ENCODE measurements at places on chromosomes 6 and 20.

- no peak for DNase-seq
Observed at GRCh38 chr20:52193886-52194545, 2.4 kb upstream of the ZFP64 start.

DNA sequence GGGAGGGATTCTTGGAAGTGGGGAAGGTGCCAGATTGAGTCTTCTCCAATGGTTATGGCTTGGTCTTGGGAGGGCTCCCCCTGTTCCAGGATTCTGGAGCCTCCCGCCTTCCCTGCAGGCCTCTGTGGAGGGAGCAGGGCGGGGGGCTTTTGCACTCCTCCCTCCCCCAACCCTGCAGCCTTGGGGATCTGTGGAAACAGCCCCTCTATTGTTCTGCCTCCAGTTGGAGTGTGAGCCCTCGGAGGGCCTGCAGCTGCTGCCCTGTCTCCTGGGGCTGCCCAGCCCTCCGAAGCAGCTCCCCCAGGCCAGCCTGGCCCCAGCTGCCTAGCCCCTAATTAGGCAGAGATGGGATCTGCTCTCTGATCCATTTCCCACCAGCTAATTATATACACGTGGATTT, 14.7 kb downstream of the FAM110A start:
- peak; percentile 84 for DNase-seq

DNA sequence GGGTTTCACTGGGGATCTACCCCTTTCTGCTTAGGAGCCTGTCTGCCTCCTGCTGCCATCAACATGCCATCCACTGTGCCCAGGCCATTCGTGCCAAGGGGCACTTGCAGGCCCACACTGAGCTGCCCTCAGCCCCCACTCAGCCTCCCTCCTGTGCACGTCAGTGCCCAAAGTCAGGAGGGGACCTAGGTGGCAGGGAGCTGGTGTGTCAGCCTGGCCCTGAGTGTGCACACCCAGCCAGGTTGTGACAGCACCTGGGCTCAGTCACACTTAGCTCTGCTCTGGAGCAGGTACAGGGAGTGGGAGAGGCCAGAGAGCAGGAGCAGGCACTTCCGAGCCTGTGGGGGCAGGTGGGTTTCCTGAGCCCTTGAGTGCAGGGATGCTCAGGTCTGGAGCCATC, 63.6 kb upstream of the SYNCRIP start:
- DNase-seq, result no peak

GRCh38 chr6:156557251-156557910, 219.8 kb upstream of the ARID1B start:
- DNase-seq, result peak; percentile 64

DNA sequence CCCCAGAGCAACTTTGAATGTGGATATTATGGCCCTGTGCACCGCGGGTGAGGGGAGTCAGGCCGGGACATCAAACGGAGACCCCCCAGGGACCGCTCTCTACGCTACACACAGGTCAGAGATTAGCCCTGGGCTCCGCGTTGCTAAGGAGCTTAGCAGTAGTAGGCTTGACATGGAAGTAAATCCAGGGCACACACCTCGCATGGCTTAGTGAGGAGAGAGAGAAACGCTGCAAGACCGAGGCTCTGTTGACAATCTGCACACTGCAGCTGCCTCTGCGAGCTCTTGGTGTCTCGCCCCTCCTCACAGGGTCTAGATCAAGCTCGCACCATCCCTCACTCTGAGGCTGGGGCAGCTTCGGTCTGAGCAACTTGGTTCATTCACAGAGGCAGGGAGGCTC, 116.1 kb upstream of the CDH4 start:
- peak; percentile 70 for DNase-seq

DNA sequence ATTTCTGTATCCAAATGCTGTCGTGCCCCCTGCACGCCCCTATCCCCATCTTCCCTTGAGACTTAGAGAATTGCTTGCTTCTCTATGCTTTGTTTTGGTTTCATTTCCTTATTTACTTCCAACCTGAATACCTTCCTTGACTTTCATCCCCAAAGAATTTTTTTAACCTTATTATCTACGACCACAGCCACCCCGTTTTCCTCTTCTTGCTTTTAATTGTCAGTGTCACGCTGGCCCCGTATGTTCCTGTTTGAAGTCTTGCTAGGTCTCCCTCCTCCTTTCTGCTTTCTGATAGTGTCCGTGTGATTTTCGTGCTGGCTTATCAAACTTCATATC, 40.1 kb downstream of the RNF217 start:
- DNase-seq, result no peak

DNA sequence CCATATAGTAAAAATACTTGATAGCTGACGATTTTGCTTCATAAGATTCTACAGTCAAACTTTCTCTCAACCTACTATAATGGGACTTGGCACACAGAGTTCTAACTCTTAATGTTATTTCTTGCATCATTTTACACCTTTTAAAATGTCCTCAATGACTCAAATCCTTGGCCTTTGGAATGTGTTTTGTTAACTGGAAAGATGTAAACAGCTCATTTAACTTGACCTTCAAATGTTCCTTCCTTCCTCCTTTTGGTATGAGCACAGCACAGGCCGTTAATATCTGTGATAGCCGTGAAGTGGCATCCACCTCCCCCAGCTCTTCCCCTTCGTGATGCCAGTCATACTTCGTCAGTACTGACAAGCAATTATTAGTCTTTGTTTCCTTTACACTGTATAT, 972.0 kb upstream of the CITED2 start:
- DNase-seq, result no peak

DNA sequence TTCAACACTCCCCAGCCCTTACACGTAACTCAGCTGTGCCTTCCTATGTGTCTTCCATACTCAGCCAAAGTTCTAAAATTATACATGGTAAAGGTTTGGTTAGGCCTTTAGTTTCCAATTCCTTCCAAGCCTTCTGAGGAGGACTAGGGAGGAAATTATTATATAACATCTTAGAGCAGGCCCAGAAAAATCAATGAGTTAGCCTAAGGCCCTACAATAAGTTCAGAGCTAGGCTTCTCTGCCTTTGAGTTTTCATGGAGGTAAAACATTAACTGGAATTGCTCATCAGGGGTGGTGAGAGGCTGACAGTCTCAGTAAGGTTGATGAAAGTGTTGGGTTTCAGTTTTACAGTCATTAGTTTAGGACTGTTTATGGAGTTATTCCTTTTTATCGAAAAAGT, 286.0 kb downstream of the ADGB start:
- DNase-seq, result no peak

GRCh38 chr6:44007818-44008621, 119.2 kb downstream of the MRPL14 start:
- DNase-seq, result no peak

DNA sequence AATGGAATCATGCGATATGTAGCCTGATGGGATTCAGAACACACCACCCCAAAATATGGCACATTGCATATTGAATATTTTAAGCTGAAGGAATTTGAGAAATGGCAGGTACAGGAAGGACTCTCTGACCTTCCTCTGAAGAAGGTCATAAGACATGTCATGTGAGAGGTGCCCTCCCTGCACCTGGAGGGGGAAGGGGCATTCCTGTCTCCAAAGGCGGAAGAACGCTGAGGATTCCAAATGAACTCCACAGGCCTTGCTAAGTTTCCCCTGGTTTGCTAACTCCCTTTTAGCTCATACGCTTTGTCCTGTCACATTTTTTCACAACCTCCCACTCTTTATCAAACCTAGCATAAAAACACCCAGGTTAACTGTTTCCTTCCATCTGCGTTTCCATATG, 347.8 kb downstream of the CDKAL1 start:
- no peak for DNase-seq

- DNase-seq, result no peak
Observed at GRCh38 chr20:46376196-46376785, 30.1 kb downstream of the ELMO2 start.

GRCh38 chr6:44696686-44697085, 309.2 kb downstream of the CDC5L start:
- peak; percentile 75 for DNase-seq

- DNase-seq, result no peak
Observed at GRCh38 chr6:56659721-56660380, 17.2 kb upstream of the DST start.

GRCh38 chr6:26561533-26562466, 23.6 kb downstream of the HMGN4 start:
- no peak for DNase-seq

DNA sequence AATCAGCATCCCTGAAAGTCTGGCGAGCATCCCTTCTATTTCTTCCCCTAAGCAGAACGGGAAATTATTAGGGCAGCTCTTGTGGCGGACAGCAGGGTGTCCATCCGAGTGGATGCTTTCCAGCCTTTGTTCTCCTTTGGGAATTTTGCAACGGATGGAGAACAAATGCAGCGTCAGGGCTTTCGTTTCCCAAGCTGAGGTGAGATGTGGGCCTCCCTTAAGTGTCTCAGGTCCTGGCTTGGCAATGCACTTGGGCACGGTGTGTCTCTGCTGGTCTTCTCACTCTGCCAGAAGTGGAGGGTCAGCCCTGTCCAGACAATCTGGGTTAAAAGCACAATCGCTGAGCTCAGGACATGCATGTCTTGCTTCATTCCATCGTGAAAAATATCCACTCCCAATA, 43.5 kb downstream of the FOXA2 start:
- no peak for DNase-seq

GRCh38 chr6:73309535-73309784, 44.6 kb downstream of the DPPA5 start:
- peak; percentile 63 for DNase-seq

- no peak for DNase-seq
Observed at GRCh38 chr6:99426451-99426757, 1.3 kb upstream of the PNISR start.

DNA sequence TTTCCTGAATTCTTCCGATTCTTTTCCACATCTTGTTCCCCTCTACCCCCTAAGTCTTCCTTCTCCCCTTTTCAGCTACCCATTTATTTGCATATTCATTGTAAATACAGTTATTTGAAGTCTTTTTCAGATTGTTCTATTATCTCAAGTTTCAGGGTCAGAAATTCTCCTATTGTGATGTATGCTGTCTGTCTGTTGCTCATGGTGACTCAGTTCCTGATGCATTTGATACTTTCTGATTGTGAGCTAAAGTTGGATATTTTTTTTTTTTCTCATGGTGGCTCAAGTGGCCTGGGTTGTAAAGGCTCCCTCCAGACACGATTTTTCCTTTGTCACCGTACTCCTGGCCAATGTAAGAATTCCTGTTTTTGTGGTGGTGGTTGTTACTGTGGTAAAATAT, 4.9 kb upstream of the PI16 start:
- no peak for DNase-seq

- DNase-seq, result no peak
Observed at GRCh38 chr6:163248051-163248450, 166.5 kb upstream of the QKI start.

DNA sequence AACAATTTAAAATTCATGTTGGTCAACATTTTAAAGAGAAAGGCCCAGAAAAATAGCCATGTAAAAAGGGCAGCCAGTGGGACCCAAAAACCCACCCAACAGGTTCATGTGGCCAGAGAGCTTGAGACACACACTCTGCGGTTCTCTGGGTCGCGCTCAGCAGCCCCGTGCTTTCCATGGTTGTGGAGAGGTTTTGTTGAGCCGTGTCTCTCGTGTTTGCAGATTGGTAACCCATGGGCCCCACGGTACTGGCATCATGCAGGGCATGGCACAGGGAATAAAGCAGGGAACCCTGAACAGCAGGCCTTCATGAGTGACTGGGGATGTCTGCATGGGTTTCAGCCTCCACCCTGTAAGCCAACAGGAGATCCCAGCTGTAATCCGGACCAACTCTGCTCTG, 127.7 kb upstream of the CST7 start:
- DNase-seq, result no peak

DNA sequence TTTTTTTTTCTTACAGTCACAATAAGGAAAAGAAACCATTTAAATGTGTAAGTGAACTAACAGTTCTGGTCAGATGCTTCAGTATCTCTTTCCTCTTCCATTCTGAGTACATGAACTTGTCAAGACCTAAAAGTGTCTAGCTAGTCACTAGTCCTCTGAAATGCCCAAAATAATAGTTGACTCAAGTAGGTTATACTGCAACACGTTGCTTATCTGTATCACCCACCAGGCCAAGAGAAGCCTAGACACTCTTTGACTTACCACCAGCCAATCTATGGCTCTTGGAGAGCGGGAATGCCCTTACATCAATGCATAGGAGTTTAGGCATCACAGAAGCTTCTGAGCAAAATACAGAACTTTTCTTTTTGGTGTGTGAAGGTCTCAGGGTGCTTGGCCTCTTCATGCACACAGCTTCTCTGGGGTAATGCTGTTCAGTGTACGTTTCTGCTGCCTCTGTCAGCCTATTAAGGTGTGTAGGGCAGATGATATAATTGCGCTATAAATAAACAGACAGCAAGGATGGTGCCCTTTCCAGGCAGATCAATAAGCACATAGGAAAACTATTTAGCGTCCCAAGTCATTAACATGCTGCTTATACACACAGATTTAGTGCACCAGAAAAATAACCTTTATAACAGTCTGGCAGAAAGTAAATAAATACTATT, 7.8 kb upstream of the GFOD1 start:
- no peak for DNase-seq

- DNase-seq, result no peak
Observed at GRCh38 chr6:13495818-13496217, 8.4 kb upstream of the GFOD1 start.

DNA sequence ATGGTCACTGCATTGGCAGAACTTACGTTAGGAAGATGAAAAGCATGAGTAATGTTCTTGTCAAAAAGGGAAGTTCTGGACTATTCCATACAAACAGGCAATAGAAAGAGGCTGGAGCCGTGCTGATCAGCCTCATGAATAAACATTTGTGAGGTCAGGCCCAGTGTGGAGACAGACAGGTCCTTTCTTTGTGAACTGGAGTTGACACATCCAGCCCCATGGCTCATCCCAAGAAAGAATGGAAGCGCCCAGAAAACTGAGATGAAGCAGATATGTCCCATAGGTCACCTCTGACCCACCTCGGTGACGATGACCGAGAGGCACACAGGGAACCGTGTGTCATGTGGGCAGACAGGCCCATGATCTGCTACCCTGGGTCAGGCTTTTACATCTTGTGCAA, 276.0 kb upstream of the SGK1 start:
- DNase-seq, result peak; percentile 9

DNA sequence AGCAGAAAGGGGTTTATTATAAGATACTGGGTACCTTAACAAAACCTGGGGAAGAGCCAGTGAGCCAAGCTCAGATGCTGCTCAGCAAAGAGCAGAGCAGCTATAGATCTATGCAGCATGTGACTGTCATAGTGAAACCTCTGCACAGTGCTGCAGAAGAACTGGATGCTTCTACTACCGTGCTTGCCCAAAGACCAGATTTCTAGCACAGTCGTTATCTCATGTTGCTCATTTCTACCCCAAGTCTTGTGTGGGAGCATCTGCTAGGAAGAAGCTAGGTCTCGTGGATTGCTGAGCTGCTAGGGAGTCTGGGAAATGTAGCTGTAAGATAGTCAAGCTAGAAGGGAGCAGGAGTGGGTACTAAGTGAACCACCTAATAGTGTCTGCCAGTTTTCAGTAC, 31.7 kb upstream of the GNRH2 start:
- no peak for DNase-seq

- DNase-seq, result no peak
Observed at GRCh38 chr6:100185615-100186014, 191.6 kb upstream of the MCHR2 start.

DNA sequence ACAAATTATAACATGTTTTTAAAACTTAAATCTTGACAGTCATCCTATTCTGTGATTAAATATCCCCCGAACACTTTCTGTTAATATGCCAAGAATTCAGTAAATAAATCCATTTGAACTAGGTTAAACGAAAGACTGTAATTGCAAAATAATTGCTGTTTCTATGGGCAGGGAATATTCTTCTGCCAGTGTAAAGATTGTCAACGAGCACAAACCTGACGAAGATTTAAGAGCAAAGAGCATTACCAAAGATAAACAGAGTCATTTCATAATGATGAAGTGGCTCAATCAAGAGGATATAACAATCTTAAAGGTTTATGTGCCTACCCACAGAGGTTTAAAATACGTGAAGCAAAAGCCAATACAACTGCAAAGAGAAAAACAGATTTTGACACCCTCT, 76.3 kb upstream of the ADGRG6 start:
- no peak for DNase-seq
